Psoas muscle (tissue), 8 donors: ENCODE measurements at places on chromosomes 1 and 21. TPM values are rescaled to one million over a fixed set of nuclear protein-coding genes. Genes with fewer than 3 reads are reported as not detected.

- H3K27me3 ChIP-seq: no peaks in the 10 kb centered on the region
- no peak overlapping the region for H3K4me3 ChIP-seq
- DNase-seq: no peak
- peaks cover 49% of the 10 kb centered on the region for H3K4me1 ChIP-seq
Measured at GRCh38 chr1:39146681-39147080, 57.8 kb upstream of the MACF1 start.

DNA sequence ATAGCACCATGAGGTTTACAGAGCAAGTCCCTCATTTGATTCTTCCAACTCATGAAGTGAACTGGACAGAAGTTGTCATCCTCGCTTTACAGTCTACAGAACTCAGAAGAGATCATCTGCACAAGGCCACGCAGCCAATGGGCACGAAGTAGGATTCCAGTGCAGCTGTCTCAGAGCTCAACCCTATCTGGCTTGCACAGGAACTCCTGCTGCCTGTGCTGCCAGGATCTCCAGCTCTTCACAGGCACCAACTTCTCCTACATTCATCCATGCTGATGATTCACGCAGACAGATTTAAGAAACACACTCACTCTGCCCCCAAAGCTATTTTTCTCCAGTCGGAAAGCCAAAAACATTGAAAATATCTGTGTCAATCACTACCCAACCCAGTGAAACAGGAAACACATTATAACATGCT, 157.0 kb downstream of the RERE start:
- DNase-seq: peak; percentile 87
- H3K4me3 ChIP-seq: peak overlapping the region; percentile 32
- peaks cover 62% of the 10 kb centered on the region for H3K4me1 ChIP-seq
- peak overlapping the region; percentile 94 for H3K27ac ChIP-seq
- no peaks in the 10 kb centered on the region for H3K27me3 ChIP-seq

- no peaks in the 10 kb centered on the region for H3K36me3 ChIP-seq
- H3K27ac ChIP-seq: no peak overlapping the region
- H3K4me3 ChIP-seq: no peak overlapping the region
Measured at GRCh38 chr1:224180783-224181452, 2.1 kb upstream of the DEGS1 start.

DNA sequence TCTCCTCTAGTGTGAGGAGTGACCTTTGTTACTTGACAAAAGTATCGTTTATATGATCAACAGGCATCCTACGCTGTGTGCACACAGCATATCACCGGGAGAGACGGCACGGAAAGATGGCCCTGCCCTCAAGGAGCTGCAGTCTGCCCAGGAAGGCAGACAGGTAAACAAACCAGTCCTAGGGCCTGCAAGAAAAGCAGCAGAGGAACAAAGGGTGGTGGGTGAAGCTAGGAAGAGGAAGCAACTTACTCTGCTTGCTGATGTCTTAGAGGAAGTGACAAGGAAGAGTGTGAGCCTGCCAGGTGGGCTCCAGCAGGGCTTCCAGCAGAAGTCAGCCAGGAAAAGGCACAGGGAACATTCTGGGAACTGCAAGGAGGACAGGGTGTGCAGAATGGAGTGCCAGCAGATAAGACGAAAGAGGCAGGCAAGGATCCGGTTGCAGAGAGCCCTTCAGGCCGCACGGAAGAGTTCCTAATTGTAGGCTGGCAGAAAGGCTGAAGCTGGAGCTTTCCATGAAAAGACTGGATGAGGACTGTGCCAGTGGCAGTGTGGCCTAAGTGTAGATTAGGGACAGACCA, 106.7 kb downstream of the SLC45A1 start:
- peak overlapping the region; percentile 98 for H3K27ac ChIP-seq
- H3K27me3 ChIP-seq: no peaks in the 10 kb centered on the region
- no peaks in the 10 kb centered on the region for H3K36me3 ChIP-seq
- peak overlapping the region; percentile 90 for H3K4me3 ChIP-seq
- H3K4me1 ChIP-seq: peaks cover 65% of the 10 kb centered on the region

GRCh38 chr1:110120960-110121561, 8.8 kb downstream of the UBL4B start:
- H3K36me3 ChIP-seq: no peaks in the 10 kb centered on the region
- H3K4me3 ChIP-seq: no peak overlapping the region
- DNase-seq: no peak
- H3K27ac ChIP-seq: no peak overlapping the region
- no peaks in the 10 kb centered on the region for H3K27me3 ChIP-seq
- H3K4me1 ChIP-seq: no peaks in the 10 kb centered on the region

DNA sequence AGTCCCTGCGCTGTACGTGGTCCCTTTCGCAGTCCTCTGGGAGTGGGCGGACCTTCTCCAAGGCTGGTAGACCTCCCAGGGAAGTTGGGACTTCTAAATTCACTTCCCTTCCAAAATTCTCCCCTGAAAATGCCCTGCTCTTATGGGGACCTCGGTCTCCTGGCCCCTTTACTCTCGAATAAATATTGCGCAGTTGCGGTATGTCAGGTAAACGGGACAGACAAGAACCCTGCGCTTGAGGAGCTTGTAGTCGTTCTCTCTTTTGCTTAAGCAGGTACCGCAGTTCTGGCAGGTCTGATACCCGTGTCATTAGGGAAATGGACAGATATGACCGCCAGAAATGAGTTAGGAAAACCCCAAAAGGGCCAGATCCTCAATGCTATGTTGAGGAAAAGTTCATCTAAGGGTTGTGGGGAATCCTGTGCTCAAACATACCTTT, 561 bp downstream of the KIF2C start:
- no peaks in the 10 kb centered on the region for H3K36me3 ChIP-seq
- no peaks in the 10 kb centered on the region for H3K27me3 ChIP-seq
- H3K4me3 ChIP-seq: peak overlapping the region; percentile 76
- peaks cover 7% of the 10 kb centered on the region for H3K4me1 ChIP-seq

GRCh38 chr21:16522548-16522947, 792.8 kb downstream of the USP25 start:
- no peaks in the 10 kb centered on the region for H3K27me3 ChIP-seq
- no peak overlapping the region for H3K27ac ChIP-seq
- no peaks in the 10 kb centered on the region for H3K36me3 ChIP-seq

GRCh38 chr1:53288002-53288789, 39.7 kb downstream of the LRP8 start:
- H3K4me1 ChIP-seq: peaks cover 2% of the 10 kb centered on the region
- DNase-seq: no peak
- no peaks in the 10 kb centered on the region for H3K36me3 ChIP-seq
- no peak overlapping the region for H3K27ac ChIP-seq

TPTE gene
- not detected for total RNA-seq

ANGPTL7 gene
- total RNA-seq: 1.4 TPM

FAM3B gene
- total RNA-seq: not detected

PFKL gene
- total RNA-seq: 33.6 TPM

SCCPDH gene
- total RNA-seq: 41.4 TPM

RIPPLY3 gene
- not detected for total RNA-seq

ADGRL4 gene
- total RNA-seq: 17.6 TPM
